ENCODE measurements at places on chromosomes 4 and X. TPM values are rescaled to one million over a fixed set of nuclear protein-coding genes. Genes with fewer than 3 reads are reported as not detected.

DNA sequence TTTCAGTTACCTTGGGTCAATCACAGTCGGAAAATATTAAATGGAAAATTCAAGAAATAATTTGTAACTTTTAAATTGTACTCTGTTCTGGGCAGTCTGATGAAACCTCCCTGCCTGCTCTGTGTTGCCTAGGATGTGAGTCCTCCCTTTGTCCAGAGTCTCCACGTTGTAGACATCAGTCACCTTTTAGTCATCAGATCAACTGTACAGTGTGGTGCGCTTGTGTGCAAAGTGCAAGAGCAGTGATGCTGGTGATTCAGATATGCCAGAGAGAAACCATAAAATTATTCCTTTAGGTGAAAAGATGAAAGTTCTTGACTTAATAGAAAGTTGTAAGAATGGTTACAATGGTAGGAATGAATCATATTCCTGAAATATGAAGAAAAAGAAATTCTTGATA lies 1.4 kb downstream of the SPATA4 start:
- peaks cover 21% of the 10 kb centered on the region for H3K27me3 ChIP-seq
- peak overlapping the region; percentile 47 for H3K4me3 ChIP-seq
- H3K4me1 ChIP-seq, result peaks cover 11% of the 10 kb centered on the region
- DNase-seq, result no peak
- H3K36me3 ChIP-seq, result no peaks in the 10 kb centered on the region

- no peak for DNase-seq
- H3K4me1 ChIP-seq, result no peaks in the 10 kb centered on the region
- peaks cover 5% of the 10 kb centered on the region for H3K27me3 ChIP-seq
- H3K36me3 ChIP-seq, result no peaks in the 10 kb centered on the region
Observed at GRCh38 chr4:109989618-109990017, 76.9 kb downstream of the EGF start.

DNA sequence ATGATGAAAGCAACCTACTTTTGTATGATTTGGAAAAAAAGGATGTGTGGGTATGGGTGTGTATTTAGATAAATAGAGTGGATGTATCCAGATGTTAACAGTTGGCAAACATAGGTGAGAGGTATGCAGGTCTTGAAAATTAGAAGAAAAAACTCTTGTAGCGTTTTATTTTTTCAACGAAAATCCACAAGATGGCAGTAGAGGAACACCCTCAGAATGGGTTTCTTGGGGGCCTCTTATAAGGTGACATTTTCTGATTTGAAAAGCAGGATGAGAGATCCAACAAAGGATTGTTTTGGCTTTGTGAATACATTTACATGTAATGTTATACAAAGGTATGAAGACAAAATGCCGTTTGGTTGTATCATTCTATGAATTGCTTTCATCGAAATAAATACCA lies 68.3 kb downstream of the FMR1NB start:
- no peaks in the 10 kb centered on the region for H3K36me3 ChIP-seq
- DNase-seq, result no peak
- H3K4me3 ChIP-seq, result no peak overlapping the region
- no peaks in the 10 kb centered on the region for H3K27me3 ChIP-seq
- no peak overlapping the region for H3K27ac ChIP-seq
- no peaks in the 10 kb centered on the region for H3K4me1 ChIP-seq

- H3K36me3 ChIP-seq, result peaks cover 11% of the 10 kb centered on the region
- no peaks in the 10 kb centered on the region for H3K4me1 ChIP-seq
- no peaks in the 10 kb centered on the region for H3K27me3 ChIP-seq
- H3K4me3 ChIP-seq, result no peak overlapping the region
- H3K27ac ChIP-seq, result no peak overlapping the region
Observed at GRCh38 chr4:103786014-103786413, 66.2 kb upstream of the TACR3 start.

GRCh38 chrX:7970428-7970827 lies 43.2 kb upstream of the PNPLA4 start:
- H3K36me3 ChIP-seq, result no peaks in the 10 kb centered on the region
- no peak for DNase-seq
- no peaks in the 10 kb centered on the region for H3K4me1 ChIP-seq
- no peaks in the 10 kb centered on the region for H3K27me3 ChIP-seq
- no peak overlapping the region for H3K4me3 ChIP-seq

- DNase-seq, result no peak
- no peak overlapping the region for H3K27ac ChIP-seq
- peak overlapping the region; percentile 32 for H3K4me3 ChIP-seq
- peaks cover 33% of the 10 kb centered on the region for H3K27me3 ChIP-seq
Observed at GRCh38 chrX:48468693-48469691, 1.1 kb downstream of the SLC38A5 start.

- peaks cover 22% of the 10 kb centered on the region for H3K27me3 ChIP-seq
- H3K4me1 ChIP-seq, result no peaks in the 10 kb centered on the region
- H3K36me3 ChIP-seq, result no peaks in the 10 kb centered on the region
- no peak overlapping the region for H3K27ac ChIP-seq
- DNase-seq, result no peak
Observed at GRCh38 chr4:83686166-83686565, 150.3 kb downstream of the GPAT3 start.

RHOXF2B gene
- not detected for total RNA-seq

GPRIN3 gene
- 0.70 TPM for total RNA-seq

CT45A2 gene
- total RNA-seq, result not detected

PROM1 gene
- total RNA-seq, result 60.8 TPM

DNA sequence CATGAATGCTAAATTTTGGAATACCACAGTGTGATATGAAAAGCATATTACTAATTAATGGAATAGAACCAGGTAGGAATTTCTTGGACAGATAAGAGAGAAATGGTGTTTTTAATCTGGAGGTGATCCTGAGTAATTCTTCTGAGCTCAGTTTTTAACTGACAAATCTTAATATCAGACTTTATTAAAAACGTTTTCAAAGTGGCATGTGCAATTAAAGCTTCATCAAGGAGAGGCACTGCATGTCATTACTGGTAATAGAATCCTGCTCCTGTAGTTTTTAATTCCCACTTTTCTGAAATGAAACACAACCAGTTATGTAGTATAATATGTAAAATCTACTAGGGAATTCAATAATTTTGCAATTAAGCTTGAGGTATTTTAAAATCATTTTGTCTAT lies 7.0 kb upstream of the PTTG2 start:
- no peaks in the 10 kb centered on the region for H3K4me1 ChIP-seq
- no peak overlapping the region for H3K27ac ChIP-seq
- no peak overlapping the region for H3K4me3 ChIP-seq
- DNase-seq, result no peak
- H3K27me3 ChIP-seq, result no peaks in the 10 kb centered on the region

GRCh38 chr4:152525878-152526277 lies 10.0 kb downstream of the FBXW7 start:
- no peaks in the 10 kb centered on the region for H3K27me3 ChIP-seq
- H3K4me3 ChIP-seq, result no peak overlapping the region

DNA sequence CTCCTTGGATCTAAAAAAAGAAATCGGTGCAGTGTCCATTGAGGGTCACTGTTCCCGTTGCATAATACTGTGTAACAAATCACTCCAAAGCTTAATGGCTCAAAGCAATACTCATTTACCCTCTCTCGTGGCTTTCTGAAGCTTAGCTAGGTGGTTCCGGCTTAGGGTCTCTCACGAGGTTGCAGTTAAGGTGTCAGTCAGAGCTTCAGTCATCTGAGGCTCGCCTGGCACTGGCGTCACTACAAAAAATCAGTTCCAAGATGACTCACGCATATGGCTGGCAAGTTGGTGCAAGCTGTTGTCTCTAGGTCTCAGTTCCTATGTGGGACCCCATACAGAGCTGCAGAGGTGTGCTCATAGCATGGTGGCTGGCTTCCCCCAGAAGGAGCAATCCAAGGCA lies 91.0 kb downstream of the BEND2 start:
- no peaks in the 10 kb centered on the region for H3K4me1 ChIP-seq
- H3K27me3 ChIP-seq, result no peaks in the 10 kb centered on the region
- H3K27ac ChIP-seq, result no peak overlapping the region
- no peak overlapping the region for H3K4me3 ChIP-seq
- H3K36me3 ChIP-seq, result no peaks in the 10 kb centered on the region
- no peak for DNase-seq

- H3K36me3 ChIP-seq, result no peaks in the 10 kb centered on the region
- no peak for DNase-seq
- H3K4me1 ChIP-seq, result peaks cover 10% of the 10 kb centered on the region
- no peaks in the 10 kb centered on the region for H3K27me3 ChIP-seq
- no peak overlapping the region for H3K27ac ChIP-seq
Observed at GRCh38 chr4:145494666-145495270, 13.1 kb downstream of the SMAD1 start.

DNA sequence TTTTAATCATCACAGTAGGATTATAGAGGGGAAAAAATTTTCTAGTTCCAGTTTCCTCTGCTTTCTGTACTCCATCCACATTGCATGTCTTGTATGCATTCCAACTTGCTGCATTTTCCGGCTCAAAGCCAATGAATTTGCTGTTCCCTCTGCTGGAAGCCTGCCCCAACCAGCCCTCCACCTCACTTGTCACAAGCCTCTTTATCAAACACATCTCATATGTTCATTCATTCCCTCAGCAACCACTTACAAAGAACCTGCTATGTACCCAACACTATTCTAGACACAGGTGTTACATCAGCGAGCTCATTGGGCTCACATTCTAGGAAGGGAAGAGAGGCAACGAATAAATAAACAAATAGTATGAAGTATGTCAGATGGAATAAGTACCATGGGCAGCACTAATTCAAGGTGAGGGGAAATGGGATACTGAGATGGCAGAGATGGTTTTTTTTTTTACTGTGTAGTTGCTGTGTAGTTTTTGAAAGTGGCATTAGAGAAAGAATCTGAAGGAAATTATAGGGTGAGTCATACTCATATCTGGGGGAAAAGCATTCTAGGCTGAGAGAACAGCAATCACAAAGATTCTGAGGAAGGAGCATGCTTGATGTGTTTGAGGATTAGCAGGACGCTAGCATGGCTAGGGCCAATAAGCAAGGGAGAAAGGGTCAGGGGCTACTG lies 332.5 kb downstream of the PDGFC start:
- H3K4me1 ChIP-seq, result peaks cover 9% of the 10 kb centered on the region
- H3K4me3 ChIP-seq, result no peak overlapping the region
- no peak overlapping the region for H3K27ac ChIP-seq

DSPP gene
- total RNA-seq, result not detected

- no peaks in the 10 kb centered on the region for H3K36me3 ChIP-seq
- H3K27ac ChIP-seq, result no peak overlapping the region
- no peaks in the 10 kb centered on the region for H3K4me1 ChIP-seq
- peaks cover 93% of the 10 kb centered on the region for H3K27me3 ChIP-seq
- peak; percentile 63 for DNase-seq
- no peak overlapping the region for H3K4me3 ChIP-seq
Observed at GRCh38 chr4:6546681-6547447, 28.1 kb upstream of the MAN2B2 start.

DNA sequence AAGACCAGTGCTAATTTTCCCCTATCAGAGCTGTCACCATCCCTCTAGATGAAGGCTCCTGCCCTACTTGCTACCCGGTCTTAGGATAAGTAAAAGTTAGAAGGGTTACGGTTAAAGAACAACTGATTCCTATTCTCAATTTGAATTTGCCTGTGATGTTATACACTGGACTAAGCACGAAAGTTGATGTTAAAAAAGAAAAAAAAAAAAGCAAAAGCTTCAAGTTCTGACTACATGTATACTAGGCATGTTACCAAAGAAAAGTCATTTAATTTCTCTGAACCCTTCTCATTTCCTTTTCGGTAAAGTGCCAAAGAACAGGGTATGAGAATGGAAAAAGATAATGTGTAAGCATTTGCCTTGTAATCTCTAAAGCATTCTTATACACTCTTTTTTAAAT lies 1.4 kb upstream of the PPID start:
- H3K27me3 ChIP-seq, result peaks cover 23% of the 10 kb centered on the region
- peaks cover 5% of the 10 kb centered on the region for H3K36me3 ChIP-seq
- H3K4me1 ChIP-seq, result peaks cover 27% of the 10 kb centered on the region
- no peak for DNase-seq
- H3K27ac ChIP-seq, result no peak overlapping the region

ART3 gene
- not detected for total RNA-seq

RPS6KA6 gene
- 7.8 TPM for total RNA-seq

DNA sequence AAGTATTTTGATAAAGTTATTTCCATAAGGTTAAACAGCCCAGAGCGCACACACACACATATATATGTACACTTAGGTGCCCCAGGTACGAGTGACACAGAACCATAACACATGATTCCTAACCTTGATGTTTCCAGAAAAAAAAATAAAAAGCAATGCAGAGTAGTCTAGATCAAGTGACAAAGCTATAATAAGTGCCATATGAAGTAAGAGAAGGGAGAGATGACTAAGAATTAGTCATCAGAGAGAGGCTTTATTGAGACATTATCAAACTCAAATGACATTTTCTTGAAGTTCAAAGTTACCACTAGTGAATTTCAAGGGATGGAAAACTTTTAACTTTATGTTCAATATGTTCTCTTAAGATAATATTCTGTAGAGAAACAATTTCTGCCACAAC lies 215.0 kb downstream of the HTR2C start:
- no peak overlapping the region for H3K4me3 ChIP-seq
- H3K4me1 ChIP-seq, result no peaks in the 10 kb centered on the region
- H3K27me3 ChIP-seq, result no peaks in the 10 kb centered on the region

DNA sequence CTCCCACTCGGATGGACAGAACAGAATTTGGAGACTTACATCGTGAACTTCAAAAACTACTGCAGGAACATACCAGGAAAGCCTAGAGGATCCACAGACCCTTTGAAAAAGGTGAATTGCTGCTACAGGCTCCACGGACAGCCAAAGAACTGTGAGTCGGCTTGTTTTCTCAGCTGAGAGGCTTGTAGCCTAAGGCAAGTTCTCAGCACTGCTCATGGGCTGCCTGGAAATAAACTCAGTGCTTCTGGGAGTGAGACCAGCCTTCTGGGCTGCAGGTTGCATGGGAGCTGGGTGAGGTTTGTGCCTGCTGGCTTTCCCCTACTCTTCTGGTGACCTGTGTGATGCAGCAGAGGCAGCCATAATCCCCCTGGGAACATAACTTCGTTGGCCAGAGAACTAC lies 1397.6 kb downstream of the FAM133A start:
- H3K36me3 ChIP-seq, result no peaks in the 10 kb centered on the region
- no peak for DNase-seq
- no peak overlapping the region for H3K27ac ChIP-seq
- peaks cover 2% of the 10 kb centered on the region for H3K27me3 ChIP-seq

DNA sequence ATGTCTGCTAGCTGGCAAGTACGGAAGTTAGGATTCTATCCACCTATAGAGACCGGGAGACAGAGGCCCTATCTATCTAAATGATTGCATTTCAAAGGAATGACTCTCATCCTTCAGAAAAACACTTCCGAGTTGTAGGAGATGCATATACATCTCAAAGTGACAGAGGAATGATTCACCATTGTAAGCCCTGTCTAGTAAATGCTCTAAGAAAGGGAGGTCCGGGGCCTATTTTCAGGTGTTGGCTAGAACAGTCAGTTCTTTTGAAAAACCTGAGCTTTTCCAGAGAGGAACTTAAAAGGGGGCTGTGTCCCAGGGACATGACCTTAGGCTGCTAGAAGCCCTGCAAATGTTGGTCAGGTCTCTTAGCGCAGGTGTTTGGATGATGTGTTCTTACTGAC lies 262.9 kb upstream of the IL1RAPL1 start:
- H3K27me3 ChIP-seq, result peaks cover 2% of the 10 kb centered on the region
- no peaks in the 10 kb centered on the region for H3K36me3 ChIP-seq
- no peak overlapping the region for H3K27ac ChIP-seq
- DNase-seq, result no peak
- H3K4me3 ChIP-seq, result no peak overlapping the region
- H3K4me1 ChIP-seq, result no peaks in the 10 kb centered on the region

All from neural crest cell (in vitro differentiated cells).